Pulmonary artery endothelial cell (primary cell): ENCODE measurements at places on chromosomes 6 and 20. TPM values are rescaled to one million over a fixed set of nuclear protein-coding genes. Genes with fewer than 3 reads are reported as not detected.

NHLRC1 gene
- total RNA-seq, result 2.0 and 2.2 TPM in 2 replicates

CD93 gene
- total RNA-seq, result 312 and 553 TPM in 2 replicates

PCMTD2 gene
- 44.7 and 49.9 TPM in 2 replicates for total RNA-seq

SGK2 gene
- total RNA-seq, result 0.07 TPM in 1 of 2 replicates, not detected in the other

CST3 gene
- 132 and 163 TPM in 2 replicates for total RNA-seq

VARS2 gene
- total RNA-seq, result 15.9 and 24.8 TPM in 2 replicates

NR2E1 gene
- not detected in 2 replicates for total RNA-seq

WTAP gene
- 99.9 and 109 TPM in 2 replicates for total RNA-seq

TTBK1 gene
- under 0.01 and 0.07 TPM in 2 replicates for total RNA-seq

ZSCAN9 gene
- total RNA-seq, result 11.6 and 13.5 TPM in 2 replicates

LRRC73 gene
- 0.14 and 0.20 TPM in 2 replicates for total RNA-seq

CST4 gene
- not detected in 2 replicates for total RNA-seq

ARMH2 gene
- not detected in 2 replicates for total RNA-seq

HTR1E gene
- total RNA-seq, result not detected in 2 replicates

BPIFA1 gene
- total RNA-seq, result not detected in 2 replicates

TP53INP2 gene
- total RNA-seq, result 3.4 TPM in 2 replicates

CRIP3 gene
- not detected in 2 replicates for total RNA-seq

SLC32A1 gene
- not detected in 2 replicates for total RNA-seq

PTCRA gene
- not detected in 2 replicates for total RNA-seq

FAM162B gene
- total RNA-seq, result 0.07 and 0.35 TPM in 2 replicates

CRYBG1 gene
- 19.8 and 26.8 TPM in 2 replicates for total RNA-seq

CGA gene
- not detected in 2 replicates for total RNA-seq

TRERF1 gene
- total RNA-seq, result 0.40 and 0.85 TPM in 2 replicates

ZSCAN16 gene
- total RNA-seq, result 13.0 and 13.8 TPM in 2 replicates

TAGAP gene
- total RNA-seq, result not detected in 2 replicates

THBD gene
- total RNA-seq, result 104 and 139 TPM in 2 replicates

WFDC10B gene
- not detected in 2 replicates for total RNA-seq

PHF20 gene
- total RNA-seq, result 29.8 and 30.9 TPM in 2 replicates

C2 gene
- not detected in 2 replicates for total RNA-seq

DEF6 gene
- total RNA-seq, result 0.25 and 0.26 TPM in 2 replicates

ATP6V1G2 gene
- total RNA-seq, result 0.42 and 0.59 TPM in 2 replicates

KIAA1755 gene
- 0.07 TPM in 2 replicates for total RNA-seq

RNF144B gene
- 113 and 148 TPM in 2 replicates for total RNA-seq

HLA-DMB gene
- total RNA-seq, result 0.07 TPM in 1 of 2 replicates, not detected in the other

ACTL10 gene
- 1.9 and 4.2 TPM in 2 replicates for total RNA-seq

GPR63 gene
- under 0.01 and 0.11 TPM in 2 replicates for total RNA-seq

EDN1 gene
- total RNA-seq, result 326 and 496 TPM in 2 replicates

SLC25A27 gene
- total RNA-seq, result 0.66 and 1.9 TPM in 2 replicates

SIRPB1 gene
- 0.73 TPM in 1 of 2 replicates, not detected in the other for total RNA-seq

DEFB124 gene
- total RNA-seq, result not detected in 2 replicates

BTNL2 gene
- not detected in 2 replicates for total RNA-seq
